ENCODE measurements at places on chromosomes 6 and 20.

GRCh38 chr6:45870531-45870930 lies 145.1 kb downstream of the CLIC5 start:
- no peak for DNase-seq

DNA sequence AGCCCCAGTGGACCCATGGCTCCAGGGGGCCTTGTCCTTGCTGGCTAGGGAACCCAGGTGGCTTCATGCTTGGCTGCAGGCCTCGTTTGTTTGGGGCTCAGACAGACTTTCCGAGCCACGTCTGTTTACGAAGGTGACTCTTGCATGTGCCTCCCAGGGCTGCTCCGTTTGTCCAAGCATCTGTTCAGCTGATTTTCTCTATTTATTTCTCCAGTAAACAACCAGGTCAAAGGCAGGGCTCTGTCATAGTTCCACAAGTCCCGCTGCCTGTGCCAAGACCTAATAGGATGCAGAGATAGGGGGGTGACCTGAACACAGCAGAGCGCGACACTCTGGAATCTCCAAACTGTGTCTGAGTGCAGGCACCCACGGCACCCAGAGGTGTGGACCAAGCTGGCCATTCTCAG lies 12.8 kb upstream of the SPO11 start:
- DNase-seq: no peak

DNA sequence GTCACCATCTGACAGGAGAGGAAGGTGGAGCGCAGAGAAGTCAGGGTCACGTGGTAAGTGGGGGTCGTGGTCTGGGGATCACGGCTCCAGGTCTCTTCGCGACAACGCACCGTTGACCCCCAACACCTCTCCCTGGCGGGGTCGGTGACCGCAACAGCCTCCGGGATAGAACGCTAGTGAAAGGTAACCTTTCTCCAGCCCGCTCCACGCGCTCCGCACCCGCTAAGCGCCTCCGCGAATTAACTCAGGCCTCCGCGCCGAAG lies 600 bp upstream of the SYNJ2 start:
- no peak for DNase-seq

GRCh38 chr20:23260181-23260840 lies 90.3 kb upstream of the NXT1 start:
- no peak for DNase-seq

DNA sequence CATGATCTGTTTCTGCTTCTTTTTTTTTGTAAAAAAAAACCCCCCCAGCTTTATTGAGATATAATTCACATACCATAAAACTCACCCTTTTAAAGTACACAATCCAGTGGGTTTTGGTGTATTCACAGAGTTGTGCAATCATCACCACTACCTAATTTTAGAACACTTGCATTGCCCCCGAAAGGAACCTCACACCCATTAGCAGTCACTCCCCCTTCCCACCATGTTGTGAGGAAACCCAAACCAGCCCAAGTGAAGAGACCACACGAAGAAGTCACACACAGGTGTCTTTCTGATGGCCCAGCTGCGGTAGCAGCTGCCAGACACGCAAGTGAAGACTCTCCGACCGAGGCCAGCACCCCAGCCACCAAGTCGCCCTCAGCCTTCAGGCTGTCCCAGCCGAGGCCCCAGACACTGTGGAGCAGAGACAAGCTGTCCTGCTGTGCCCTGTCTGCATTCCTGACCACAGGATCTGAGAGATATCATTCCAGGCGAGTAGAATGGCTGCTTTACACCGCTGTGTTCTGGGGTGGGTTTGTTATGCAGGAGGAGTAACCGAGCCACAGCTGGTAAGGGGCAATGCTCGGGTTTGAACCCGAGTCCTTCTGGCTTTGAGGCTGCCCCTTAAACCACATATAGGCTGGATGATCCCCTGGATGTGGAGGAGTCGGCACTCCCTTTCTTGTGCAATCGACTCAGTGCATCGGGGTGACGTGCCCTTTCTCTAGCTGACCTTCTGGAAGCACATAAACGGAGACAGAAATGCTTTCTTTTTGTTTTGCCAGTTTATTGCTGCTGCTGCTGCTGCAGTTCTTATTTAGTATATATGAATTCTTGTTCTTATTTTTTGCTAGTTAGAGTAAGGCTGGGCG lies 59.1 kb upstream of the PTPN1 start:
- DNase-seq: no peak

DNA sequence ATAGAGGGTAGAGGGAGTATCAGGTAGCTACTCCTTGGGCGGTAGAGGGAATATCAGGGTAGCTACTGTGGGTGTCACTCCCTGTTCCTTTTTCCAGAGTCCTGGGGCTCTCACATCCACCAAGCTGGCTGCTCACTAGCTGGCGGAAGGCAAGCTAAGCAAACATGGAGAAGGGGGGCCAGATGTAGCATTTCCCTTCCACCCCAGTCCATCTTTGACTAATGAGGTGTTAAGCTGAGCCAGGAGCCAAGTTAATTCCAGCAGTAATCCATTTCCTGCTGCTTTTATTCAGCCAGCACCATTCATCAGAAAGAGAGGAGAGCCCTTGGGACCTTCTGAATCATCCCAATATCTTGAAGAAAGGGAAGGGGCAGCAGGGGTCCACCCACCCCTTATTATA lies 330.0 kb downstream of the ZFAND3 start:
- no peak for DNase-seq

GRCh38 chr6:21824431-21825177 lies 231.1 kb downstream of the SOX4 start:
- no peak for DNase-seq

All from SW 1271 (cell line).